Muscle of back (tissue), 13 donors: ENCODE measurements at places on chromosomes 1 and 21.

DNA sequence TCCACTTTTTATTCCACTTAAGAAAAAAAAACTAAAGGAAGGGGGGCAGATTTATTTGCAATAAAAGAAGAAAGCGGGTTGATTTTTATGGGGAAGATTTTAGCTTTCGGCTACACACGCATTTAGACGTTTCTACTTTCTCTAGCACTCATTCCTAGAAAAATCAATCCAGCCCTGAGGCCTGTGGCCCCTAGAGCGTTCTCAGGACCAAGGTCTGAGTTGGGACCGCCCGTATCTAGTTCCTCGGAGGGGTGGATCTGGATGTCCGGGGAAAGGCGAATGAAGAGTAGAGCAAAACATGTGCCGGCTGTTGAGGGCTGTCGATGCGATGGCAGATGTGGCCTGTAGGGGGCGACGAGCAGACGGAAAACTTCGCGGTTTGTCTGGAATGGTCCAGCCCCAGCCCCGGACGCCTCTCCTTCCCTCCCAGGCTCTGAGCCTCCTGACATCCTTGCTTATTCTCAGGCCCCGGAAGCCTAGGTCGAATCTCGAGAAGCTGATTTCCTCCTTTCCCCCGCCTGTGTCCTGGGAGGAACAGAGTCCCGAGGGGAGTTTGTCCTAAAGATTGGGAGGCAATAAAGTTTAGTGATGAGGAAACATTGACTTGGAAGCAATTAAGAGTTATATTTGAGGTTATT is 5.2 kb downstream of the FOXD3 start:
- DNase-seq, result peak; percentile 87

GRCh38 chr1:214793708-214794107 is 190.7 kb downstream of the CENPF start:
- DNase-seq, result no peak

DNA sequence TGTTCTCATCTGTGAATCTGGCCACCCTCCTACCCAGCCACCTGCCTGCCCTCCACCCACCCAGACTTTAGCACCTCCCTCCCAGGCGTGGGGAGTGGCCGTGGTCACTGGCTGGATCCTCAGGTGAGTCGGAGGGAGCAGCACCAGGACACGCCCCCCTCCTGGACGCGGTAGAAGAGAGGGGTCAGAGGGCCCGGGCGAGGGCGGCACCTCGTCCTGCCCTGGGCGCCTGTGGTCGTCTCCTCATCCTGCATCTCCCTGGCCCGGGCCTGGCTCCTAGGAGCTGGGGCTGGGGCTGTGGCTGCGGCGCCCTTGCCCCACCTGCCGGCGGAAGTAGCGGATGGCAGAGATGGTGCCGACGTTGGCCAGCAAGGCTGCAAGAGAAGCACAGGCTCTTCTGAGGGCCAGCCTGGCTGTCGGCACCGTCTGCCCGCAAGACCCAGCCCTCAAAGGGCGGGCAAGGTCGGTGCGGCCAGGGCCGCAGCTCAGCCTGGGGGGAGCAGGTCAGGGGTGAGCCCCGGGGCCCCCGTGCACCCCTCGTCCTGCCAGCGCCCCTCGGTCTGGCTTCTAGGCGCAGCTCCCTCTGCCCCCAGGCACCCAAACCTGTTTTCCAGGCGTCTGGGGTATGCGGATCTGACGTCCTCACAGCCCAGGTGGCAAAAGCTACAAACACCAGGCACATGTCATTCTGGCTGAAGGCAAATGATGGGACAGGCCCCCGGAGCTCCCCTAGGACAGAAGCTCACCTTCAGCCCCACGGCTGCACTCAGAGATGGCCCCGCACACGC is 5.8 kb downstream of the PERM1 start:
- DNase-seq, result no peak

DNA sequence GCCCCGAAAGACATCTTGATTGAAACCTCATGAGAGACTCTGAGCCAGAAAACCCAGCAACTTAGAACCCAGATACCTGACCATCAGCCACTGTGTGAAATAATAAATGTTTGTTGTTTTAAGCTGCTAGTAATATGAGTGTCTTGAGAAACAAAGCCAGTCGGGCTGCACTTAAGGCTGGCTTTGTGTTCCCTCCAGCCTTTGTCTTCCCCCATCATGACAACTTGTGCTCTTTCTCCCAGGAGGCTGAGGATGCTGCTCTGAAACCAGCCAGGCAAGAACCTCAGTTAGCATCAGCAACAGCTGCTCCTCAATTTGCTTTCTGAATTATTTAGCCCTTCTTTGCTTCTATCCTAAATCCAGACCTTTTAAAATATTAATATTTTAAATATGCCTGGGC is 78.2 kb downstream of the SLC16A1 start:
- no peak for DNase-seq

DNA sequence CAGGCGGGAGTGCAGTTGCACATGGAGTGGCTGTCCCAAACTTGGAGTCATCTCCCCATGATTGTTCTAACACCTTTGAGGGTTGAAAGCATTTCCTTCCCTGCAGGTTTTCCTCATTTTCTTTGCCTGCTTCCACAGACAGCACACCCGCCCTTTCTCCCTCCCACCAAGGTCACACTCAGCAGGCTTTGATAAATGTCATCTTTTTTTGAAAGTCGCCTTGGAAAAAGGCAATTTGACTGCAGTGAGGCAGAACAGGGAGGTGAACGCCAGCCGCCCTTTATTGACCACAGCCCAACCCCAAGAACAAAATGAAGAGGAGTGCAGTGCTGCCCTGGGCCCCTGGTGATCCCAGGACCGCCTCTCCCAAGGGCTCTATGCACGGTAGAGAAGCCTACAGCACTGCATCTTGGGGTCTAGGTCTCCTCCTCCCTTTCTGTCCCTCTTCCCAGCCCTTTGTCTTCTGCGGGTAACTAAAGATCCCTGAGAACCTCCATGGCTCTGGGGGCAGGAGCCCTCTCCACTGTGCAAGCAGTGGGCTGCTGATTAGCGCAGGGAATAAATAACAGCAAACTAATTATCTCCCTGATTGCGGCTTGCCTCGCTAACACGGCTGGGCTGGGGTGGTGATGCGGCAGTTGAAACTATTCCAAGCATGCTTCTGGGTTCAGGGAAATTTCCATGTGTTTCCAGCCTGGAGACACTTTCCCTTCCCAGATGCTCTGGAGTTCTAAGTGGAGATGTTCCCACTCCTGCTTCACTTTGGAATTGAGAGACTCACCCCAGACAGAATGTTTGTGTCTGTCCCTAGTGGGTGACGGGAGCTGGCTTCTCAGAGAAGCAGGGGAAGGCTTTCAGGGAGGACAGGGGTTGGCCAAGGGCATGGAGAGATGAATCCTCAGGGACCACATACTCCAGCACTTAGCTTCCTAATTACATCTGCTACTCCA is 11.8 kb upstream of the AMIGO1 start:
- no peak for DNase-seq

- no peak for DNase-seq
Measured at GRCh38 chr1:84425150-84425896, 27.0 kb downstream of the DNASE2B start.

DNA sequence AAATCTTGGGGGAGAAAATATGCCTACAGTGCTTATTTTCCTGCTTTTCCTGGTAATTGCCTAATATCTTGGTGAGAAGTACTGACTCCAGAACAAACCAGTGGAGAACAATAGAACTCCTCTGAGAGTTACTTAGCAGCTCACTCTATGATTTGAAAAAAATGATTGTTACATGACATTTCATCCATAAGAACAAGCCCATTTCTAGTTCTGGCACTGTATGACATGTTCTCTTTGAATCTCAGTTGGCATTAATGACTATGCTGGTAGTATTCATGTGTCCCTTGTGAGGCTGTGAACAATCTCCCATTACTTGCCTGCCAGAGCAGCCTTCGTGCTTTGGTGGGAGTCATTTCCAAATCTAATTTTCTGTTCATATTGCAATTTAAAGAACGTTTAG is 58.0 kb downstream of the CLIC4 start:
- no peak for DNase-seq

DNA sequence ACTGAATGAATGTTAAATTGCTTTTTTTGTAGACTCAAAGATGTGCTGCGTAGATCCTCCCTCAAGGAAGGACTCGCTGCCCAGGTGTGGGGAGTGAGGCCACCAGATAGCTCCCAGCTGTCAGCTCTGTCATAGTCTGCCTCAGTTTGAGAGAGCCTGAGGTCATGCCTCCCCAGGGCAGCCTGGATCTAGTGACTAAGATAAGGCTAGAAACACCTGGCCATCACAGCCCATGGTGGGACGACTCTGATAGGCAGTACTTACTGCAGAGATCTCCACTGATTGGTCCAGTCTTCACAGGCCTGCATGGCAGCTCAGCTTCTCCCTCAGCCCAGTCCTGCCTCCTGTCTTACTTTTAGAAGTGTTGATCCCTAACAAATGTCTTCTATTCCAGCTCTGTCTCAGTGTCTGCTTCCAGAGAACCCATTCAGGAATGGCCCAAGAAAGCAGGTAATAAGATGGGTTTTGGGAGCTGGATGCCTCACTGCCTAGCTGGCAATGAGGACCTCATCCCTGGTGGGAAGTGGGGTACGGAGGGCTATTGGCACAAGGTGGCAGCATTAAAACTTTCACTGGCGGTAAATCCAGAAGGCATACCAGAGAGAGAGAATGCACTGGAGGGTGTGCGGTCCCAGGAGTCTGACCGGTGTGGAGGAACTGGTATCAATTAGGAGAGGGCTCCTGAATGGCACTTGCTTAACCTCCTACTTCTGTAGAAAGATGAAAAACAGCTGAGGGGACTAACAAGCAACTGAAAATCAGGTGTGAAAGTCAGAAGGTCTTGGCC is 55.3 kb upstream of the GPR37L1 start:
- no peak for DNase-seq

DNA sequence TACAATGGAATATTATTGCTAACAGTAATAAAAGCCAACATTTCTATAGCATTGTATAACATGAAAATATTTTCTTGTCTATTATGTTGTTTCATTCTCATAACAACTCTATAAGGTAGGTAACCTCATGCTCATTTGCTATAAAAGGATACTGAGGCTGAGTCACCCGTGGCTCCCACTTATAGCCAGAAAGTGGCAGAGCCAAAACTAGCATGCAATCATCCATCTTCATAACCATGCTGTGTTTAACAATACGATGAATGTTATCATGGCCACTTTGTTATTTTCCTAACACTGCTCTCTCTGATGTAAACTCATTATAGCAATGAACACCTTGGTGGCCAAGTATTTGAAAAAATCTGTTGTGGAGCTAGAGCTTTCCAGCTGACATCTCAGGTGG is 80.8 kb upstream of the JUN start:
- DNase-seq, result no peak

DNA sequence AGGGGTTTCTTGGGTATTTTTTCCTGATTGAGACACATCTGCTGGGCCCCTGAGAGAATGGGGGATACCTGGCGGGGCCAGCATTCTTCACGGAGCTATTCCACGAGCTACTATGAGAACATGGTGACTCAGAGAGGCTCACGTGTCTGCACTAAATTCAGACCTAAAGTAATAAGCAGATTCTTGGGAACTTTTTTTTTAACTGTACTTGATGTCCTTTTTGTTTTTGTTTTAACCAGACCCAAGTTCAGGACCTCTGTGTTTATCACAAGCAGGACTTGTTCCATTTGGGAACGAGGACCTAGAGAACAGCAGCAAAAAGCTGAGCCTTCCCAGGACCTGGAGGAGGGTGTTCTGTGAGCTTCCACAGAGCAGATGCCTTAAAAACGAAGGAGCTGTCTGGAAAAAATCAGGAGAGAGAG is 44.0 kb downstream of the EVA1C start:
- DNase-seq, result no peak

GRCh38 chr1:186658999-186659398 is 21.2 kb downstream of the PTGS2 start:
- DNase-seq, result no peak

- no peak for DNase-seq
Measured at GRCh38 chr1:112954945-112955772, 837 bp downstream of the SLC16A1 start.

DNA sequence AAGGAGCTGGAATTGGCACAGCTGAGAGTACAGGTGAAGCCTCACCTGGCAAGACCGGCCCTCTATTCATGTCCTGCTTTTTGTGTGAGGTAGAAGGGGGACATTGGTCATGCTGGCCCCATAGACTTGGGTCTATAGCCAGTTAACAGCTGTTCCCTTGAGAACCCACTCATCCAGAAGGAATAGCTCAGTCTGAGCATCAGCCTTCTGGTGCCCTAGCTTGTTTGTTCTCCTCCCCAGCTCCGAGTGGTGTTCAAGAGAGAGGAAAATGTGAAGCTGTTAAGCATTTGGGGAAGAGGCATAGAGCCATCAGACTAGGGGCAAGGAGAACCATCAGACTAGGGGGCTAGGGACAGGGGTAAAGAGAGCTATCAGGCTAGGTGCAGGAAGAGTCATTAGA is 290.9 kb downstream of the SIPA1L2 start:
- no peak for DNase-seq

DNA sequence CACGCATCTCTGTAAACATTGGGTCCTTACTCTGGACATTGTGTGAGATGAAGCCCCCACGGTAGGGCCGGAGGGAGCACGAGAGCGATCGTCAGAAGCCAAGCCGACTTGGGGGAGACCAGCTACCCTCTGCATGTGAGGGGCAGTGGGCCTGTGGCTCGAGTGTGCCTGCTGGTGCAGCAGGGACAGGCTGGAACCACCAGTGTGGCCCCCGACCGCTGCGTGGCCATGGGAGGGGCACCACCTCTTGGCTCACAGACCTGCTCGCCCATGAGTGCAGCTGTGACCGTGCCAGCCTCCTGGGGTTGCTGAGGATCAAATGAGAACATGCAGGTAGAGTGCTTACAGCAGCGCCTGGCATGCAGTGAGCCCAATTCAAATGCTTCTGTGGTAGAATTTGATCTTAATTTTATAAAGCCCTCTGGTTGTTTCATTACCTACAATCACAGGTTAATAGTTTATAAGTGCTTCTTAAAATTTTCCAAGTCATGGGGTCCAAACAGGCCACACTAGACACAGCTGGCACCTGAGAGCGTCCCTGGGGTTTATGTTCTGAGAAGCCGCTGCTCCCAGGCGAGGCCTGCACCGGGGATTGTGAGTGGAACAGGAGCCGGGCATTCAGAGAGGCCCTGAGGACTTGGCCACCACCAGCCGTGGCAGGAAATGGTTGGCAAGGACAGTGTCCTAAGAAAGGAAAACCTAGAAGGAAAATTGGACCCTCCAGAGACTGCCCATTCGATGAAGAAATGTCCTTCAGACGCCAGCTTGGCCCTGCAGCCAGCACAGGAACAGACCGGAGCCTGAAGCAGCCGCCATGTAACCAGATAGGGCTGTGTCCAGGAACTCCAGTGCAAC is 22.6 kb upstream of the ADARB1 start:
- no peak for DNase-seq

DNA sequence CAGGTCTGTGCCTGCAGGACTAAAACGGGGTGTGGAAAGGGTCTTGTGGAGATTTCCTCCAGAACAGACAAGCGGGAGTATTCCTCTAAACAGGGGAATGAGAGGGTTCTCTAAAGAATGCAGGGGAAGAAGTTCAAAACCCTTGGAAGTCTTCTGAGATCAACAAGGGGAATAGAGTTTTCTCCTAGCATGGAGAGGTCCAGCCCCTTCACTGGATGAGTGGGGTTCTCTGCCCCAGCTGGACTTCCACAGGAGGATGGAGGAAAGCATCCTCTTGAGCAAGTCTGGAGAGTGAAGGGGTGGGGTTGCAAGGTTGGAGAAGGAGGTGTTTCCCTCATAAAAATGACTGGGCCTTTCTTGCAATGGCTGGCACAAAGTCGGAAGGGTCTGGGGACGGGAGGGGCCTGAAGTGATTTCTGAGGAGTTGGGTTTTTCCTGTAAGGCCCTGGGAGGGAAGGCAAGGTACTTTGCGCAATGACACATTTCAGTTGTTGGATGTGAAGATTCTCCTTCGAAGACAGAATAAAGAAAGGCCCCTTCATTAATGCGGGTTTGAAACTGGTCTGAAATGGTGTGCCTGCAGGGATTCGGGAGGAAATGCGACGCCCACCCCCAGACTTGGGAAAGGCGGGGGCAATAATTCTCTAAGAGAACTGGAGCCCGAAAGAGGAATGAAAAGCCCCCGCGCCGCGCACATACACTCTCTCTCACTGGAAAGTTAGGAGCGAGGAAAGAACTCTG is 884 bp downstream of the SPATA6 start:
- DNase-seq, result no peak
